ENCODE measurements at places on chromosomes 1 and 21.

- no peak for DNase-seq
Observed at GRCh38 chr21:37430184-37430821, 63.7 kb downstream of the DYRK1A start.

GRCh38 chr1:56435434-56436262 lies 143.7 kb downstream of the PLPP3 start:
- no peak for DNase-seq

DNA sequence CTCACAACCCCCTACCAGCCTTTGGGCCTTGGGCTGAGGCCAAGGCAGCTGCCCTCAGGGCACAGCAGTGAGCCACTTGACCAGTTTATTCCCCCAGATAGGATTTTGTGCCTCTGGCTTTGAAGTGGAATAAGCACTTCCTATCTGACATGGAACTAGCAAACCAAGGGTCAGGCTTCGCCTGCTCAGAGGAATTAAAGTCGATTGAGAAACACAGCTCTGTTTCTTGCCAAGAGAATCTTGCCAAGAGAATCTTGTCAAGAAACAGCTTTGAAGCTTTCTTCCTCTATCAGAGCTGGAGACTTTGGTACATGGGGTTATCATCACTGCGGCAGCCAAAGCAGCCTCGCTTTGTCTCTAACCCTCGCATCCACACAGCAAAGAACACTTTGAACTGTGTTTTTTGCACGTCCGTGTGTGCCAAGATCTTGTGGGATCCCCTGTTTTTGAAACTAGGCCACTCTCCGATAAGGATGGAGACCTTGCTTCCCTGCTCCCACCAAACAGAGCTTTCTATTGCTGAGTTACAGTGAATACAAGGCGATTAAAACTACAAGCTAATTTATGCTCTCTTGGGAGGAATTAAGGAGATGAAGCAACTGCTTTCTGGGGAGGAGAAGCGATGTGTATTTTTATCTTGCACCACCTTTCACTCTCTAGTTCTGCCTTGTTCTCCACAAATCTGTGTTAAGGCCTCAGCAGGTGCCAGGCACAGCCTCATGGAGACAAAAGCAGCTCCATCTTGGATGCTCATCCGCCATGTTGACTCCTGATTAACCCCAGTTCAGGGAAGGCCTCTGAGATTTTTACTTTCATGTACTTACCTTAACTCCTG lies 67.3 kb downstream of the RHOU start:
- no peak for DNase-seq

- no peak for DNase-seq
Observed at GRCh38 chr1:94686882-94687281, 133.3 kb upstream of the SLC44A3 start.

GRCh38 chr1:54362881-54363340 lies 43.3 kb downstream of the SSBP3 start:
- no peak for DNase-seq

DNA sequence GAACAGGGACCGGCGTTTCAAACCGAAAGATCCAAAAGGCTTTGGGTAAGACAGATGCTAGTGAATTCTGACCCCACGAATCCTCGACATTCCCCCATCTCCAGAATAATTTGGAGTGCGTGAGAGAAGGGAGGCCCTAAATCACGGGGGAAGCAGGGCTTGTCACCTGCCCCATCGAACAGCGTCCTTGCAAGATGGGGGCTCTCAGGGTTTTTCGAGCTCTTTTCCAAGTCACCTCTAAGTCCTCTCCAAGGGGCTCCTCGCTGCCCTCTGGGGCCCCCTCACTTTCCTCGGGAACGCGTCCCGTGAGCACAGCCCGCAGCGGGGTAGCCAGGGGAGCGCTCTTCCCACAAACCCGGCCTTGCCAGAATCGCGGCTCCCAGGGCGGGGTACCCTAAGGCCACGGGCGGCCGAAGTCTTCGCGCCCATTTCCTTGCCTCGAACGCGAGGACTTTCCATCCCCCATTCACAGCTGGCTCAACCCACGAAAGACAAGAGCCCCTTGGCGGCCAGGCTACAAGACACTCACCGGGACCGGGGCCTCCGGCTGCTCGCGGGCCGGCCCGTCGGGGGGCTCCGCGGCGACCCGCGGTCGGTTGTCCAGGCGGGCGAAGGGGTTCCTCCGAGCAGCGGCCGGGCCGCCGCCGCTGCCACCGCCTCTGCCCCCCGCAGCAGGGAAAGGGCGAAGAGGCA lies 546 bp downstream of the DONSON start:
- DNase-seq: no peak

- no peak for DNase-seq
Observed at GRCh38 chr1:51558375-51558924, 39.4 kb upstream of the EPS15 start.

DNA sequence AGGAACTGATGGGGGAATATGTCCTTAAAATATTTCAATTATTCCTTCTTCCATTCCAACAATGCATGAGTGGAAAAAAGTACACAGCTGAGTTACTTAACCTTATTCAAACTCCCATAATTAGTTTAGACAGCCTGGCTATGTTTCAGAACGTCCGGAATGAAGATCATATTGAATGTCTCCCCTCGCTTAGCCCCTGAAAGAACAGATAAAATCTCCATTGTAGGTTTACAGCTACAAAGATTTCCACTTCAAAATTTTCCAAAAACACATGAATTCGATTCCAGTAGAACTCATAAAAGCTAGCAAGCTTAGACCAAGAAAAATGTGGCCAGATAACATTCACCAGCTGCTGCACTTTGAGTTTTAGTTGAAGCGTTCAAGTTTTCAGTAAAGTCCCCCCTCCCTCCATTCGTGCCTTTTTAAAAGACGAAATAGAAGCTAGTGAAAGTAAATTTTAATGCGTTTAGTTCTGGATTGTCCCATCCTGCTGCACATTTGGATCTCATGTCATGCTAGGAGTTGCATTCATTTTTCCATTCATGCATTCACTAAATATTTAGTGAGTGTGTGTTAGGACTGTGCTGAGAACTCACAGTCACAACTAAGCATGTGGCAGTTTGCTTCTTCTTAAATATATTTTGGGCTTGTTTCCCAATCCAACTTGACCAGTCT lies 29.4 kb upstream of the SSX2IP start:
- no peak for DNase-seq

- DNase-seq: no peak
Observed at GRCh38 chr1:44842486-44842861, 579 bp downstream of the PTCH2 start.

DNA sequence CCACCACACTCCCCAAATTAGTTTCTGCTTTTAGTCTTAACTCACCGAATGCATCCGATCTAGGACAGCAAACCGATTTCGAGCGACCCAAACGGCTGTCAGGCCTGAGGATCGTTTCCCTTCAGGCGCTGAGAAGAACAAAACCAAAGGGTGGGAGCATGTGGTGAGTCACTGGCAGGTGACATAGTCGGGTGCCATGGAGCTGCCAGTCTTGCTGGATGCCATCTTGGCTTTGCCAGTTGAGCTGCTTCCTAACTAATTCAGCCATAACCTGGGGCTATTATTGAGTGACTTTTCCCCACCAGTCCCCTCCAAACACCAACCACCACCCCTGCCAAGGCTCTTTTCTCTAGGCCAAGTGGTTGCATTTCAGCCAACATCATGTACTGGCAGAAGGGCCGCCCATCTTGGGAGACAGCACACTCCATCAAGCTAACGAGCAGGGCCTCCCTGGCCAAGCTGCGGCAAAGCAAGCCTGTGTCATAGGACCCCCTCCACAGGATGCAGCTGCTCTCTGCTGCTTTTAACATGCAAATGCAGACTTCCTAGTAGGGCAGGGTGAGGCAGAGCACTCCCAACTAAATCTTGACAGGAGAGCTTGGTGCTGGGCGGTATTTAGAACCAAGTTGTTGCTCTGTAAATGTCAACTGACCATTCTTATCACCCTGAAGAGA lies 22.3 kb upstream of the PEX19 start:
- DNase-seq: no peak

- DNase-seq: no peak
Observed at GRCh38 chr1:63600248-63600647, 7.0 kb downstream of the PGM1 start.

DNA sequence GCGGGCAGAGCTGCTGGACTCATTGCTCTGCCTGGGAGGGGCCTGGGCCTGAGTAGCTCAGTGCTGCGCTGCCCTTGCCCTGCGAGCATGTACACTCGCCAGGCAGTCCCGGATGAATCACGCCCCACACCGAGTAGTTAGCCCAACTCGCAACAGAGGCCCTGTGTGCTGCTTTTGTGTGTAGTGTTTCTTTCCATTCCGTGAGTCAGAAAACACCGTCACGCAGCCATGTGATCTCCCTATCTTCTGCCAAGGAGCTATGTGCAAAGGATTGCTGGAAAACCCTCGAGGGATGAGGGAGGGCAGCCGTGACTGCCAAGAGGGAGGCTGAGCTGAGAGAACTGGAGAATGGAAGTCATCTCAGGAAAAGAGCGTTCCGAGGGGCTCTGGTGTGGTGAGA lies 37.3 kb downstream of the NENF start:
- DNase-seq: no peak

- no peak for DNase-seq
Observed at GRCh38 chr1:67755160-67755559, 70.2 kb downstream of the GADD45A start.

DNA sequence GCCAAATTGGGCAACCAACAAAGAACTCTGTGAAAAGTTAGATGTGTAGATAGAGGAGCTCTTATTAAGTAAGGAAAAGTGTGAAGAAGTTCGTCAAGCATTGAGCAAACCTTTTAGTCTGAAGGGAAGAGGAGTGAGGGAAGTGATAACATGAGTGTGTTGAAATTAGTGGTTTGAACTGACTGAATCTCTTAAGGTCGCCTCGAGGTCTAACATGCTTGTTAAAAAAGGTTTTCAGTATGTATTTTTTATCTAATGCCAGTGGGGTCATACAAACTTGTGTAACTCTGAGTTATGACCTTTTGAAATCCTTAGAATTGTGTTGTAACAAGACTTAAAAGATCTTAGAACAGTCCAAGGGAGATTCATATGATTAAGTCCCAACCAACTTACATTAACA lies 34.1 kb downstream of the SOAT1 start:
- no peak for DNase-seq

DNA sequence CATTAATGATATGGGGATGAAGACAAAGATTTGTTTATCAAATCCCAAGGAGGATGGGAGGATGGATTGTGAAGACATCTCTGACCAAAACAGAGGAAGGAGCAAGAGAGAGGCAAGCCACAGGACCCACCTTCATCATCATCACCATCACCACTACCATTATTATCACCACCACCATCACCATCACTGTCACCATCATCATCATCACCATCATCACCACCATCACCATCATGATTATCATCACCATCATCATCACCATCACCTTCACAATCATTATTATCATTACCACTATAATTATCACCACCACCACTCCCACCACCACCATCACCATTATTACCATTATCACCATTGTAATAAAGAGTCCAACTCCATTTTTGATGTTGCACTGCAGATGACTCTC lies 482.5 kb downstream of the PTPRU start:
- DNase-seq: no peak

DNA sequence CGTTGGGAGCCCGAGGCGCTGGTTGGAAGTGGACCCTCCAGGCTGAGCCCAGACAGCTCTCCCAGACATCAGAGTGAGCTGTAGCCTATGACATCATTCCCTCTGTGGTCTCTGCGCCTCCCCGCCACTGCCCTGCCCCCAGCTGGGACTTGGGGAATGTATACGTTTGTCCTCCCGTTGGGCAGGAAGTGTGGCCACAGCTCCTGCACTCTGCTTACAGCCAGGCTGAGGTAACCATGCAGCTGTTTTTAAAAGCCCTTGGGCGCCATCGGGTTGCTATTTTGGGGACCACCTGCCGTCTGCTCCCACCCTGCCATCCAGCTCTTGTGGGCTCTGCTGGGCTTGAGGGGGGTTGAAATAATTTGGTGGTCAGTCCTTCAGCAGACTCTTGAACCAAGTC lies 7.8 kb downstream of the VASH2 start:
- DNase-seq: no peak

DNA sequence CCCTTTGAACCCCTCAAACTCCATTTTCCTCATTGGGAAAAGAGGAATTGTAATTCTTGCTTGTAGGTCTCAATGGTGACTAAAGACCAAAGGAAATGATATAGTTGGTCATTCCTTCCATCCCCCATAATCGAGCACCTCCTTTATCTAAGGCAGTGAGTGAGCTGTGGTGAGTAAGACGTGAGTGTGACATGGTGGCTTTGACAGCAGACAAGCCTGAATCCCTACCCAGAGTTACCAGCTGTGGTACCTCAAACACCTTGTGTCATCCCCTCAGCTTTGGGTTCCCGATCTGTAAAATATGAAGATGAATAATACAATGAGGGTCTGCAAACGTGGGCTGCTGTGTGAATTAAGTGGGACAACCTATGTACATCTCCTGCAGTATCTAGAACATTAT lies 8.4 kb downstream of the TRAF5 start:
- no peak for DNase-seq

DNA sequence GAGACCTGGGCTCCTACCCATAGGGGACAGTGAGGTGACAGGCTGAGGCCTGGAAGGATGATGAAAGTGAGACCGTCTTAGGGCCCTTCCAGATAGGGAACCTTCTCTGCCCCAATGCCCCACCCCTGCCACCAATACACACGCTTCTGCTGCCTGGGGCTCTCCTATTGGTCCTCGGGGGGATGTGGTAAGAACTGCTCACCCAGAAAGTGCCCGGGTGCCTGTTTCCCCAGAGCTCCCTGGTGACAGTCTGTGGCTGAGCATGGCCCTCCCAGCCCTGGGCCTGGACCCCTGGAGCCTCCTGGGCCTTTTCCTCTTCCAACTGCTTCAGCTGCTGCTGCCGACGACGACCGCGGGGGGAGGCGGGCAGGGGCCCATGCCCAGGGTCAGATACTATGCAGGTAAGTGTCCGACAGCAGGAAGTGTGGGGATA lies 948 bp downstream of the SEMA4A start:
- peak; percentile 9 for DNase-seq

GRCh38 chr1:14946684-14947238 lies 206.8 kb upstream of the TMEM51 start:
- DNase-seq: no peak

DNA sequence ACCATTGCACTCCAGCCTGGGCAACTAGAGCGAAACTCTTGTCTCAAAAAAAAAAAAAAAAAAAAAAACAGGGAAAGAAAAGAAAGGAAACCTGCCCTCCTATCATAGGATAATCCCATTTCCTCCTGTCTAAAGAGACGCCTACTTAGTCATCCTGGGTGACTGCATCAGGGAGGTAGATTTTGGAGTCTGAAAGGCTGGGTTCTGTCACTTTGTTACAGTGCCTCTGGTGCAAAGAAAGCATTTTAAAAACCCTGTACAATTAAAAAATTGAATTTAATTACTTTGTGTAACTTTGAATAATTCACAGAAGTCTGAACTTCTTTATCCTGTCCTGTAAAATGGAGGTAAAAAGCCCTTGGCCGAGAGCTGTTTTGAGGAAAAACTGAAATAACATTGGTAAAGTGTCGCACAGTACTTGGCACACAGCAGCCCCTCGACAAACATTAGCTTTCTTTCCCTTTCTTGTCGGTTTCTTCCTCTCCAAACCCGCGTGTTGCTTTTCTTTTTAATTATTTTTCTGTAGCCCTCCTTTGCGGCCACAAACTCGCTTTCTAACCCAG lies 657 bp upstream of the HDAC1 start:
- DNase-seq: no peak

Measured in stimulated activated CD8-positive, alpha-beta memory T cell treated with anti-CD3 and anti-CD28 coated beads, Interleukin-4, amount 100 ng/mL, for 4 hours (primary cell).